Dermis microvascular lymphatic vessel endothelial cell (primary cell): ENCODE measurements at places on chromosomes 11 and 22.

GRCh38 chr11:16013649-16014275 is 342.6 kb downstream of the SOX6 start:
- DNase-seq = no peak

GRCh38 chr11:64713016-64713707 is 9.8 kb downstream of the NRXN2 start:
- DNase-seq = peak; percentile 81

DNA sequence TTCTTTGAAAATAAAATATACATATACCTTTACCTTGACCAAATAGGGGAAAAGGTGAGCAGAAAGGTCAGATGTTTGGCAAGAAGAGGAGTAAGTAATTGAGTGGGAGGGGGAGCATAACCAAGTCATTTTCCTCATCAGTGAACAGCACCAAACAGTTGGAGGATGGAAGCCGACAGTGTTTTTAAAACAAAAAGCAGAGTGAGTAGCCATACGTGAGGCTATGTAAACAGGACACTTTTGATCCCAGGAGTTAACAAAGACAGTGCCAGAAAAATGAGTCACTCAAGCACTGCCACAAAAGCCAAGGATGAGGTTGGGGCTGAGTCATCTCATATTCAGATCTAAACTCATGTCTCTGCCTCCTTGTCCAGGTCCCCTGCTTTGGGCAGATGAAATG is 734.7 kb downstream of the KCNA4 start:
- peak; percentile 90 for DNase-seq

DNA sequence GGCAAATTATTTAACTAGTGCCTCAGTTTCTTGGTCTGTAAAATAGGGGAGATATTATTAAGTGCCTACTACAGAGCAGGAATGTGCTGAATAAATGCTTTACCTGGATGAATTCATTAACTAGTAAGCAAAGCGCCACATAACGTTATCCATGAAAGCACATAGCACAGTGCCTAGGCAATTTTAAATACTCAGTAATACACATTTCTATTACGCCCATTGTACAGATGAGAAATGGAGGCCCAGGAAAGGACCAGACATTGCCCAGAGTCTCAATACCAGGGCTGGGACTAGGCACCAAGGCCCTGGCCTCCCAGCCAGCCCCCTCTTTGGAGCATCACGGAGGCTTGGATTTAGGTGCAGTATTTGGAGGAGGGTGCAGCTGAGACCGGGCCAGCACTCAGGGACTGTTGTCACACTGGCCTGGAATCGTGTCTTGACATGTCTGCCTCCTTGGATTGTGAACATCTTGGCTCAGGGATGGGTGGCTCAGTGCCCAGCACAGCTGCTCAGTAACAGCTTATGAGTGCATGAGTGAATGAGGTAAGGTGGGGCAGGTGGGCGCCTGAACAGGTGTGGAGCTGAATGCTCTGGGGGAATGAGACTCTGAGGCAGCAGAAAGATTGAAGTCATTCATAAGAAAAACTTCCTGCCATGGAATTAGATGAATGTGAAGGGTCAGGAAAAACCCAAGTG is 42.1 kb upstream of the TPBGL start:
- DNase-seq = no peak

- DNase-seq = no peak
Measured at GRCh38 chr11:125605417-125605816, 12.8 kb downstream of the STT3A start.

DNA sequence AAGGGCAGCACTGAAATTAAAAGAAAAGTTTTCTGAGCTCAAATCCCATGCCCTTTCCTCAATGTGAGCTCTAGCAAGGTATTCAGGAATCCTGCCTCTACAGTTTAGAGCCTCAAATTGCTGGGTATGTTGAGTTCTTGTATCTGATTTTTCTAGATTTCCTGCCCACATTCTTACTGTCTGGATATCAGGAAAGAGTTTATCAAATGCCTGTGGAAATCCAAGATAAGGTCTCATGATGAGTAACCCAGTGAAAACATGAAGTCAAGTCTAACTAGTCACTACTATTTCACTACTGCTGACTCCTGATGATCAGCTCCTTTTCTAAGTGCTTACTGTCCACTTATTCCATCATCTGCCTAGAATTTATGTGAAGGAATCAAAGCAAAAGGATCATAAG is 29.8 kb downstream of the LIMK2 start:
- no peak for DNase-seq

DNA sequence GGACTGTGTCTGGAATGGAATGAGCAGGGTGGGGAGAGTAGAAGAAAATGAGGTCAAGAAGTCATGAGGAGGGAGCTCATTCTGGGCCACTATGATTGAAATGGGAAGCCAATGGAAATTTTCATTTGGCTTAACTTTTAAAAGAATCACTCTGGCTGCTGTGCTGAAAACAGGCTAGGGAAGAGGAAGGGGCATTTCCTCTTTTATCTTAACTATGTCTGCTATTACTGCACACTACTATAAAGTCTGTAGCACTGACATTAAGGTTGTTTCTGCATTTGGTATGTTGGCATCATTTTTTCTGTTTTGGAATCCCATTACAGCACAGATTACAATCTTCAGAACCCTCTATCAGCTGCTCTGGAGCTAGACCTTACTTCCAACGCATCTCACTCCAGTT is 8.2 kb downstream of the PATL1 start:
- DNase-seq = no peak

GRCh38 chr22:36768141-36768540 is 7.8 kb downstream of the IFT27 start:
- no peak for DNase-seq

DNA sequence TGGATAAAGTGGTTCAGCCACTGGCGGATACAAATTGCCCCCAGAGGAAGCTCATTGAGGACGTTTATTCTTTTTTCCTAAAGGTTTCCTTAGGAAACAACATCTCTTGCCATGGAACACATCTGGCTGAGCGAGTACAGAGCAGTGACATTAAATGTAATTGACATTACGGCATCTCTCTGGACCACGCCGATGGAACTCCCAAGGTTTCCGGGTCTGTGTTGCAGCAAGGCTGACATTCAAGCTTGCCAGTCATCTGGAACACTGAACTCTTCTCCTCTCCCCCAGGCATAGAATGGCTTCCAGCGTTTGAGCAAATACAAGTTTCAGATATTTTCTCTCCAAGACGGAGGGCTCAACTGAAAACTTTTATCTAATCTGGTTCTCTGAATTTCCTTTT is 42.1 kb downstream of the CLMP start:
- DNase-seq = no peak

DNA sequence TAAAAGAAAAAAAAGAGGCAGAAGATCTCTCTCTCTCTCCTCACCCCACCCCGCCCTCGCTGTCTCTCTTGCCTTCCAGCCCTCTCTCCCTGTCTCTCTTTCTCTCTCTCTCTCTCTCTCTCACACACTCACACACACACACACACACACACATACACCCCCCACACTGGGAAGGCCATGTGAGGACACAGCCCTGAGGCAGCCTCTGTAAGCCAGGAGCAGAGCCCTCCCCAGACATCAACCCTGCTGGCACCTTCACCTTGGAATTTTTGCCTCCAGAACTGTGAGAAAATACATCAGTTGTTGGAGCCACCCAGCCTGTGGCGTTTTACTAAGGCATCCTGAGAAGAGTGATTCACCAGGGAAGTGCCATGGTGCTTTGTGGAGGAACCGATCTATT is 14.7 kb downstream of the APOL3 start:
- DNase-seq = no peak

- peak; percentile 86 for DNase-seq
Measured at GRCh38 chr11:128069665-128070064, 517.7 kb downstream of the ETS1 start.

GRCh38 chr11:69368119-69368880 is 74.3 kb downstream of the MYEOV start:
- no peak for DNase-seq

DNA sequence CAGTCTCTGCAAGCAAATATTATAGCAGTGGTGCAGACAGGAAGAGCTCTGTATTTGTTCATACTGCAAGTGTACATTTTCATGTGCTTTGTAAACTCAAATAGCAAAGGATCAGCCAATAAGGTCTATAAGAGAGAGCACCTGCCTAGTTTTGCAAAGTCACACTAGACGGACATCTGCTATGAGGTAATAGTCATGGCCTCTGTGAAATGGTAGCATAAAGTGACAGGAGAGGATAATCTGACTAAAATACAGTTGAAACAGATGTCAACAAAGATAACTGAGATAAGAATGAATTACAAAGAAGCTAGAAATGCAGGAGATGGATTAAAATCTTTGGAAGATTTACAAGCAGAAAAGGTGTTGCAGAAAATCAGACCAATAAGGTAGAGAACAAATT is 70.6 kb upstream of the SPON1 start:
- DNase-seq = no peak

DNA sequence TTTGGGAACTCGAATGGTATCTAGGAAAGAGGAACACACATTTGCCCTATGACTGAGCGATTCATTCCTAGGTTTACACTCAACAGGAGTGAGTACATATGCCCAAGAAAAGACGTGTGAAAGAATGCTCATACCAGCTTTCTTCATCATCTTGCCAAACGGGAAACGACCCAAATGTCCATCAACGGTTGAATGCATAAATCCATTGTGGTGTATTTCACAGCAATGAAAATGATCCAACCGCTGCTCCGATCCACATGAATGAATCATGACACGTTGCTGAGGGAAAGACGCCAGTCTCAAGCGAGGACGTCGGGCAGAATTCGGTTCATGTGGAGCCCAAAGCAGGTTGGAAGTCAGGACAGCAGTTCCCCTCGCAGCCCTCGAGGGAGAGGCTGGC is 71.5 kb downstream of the CYTH4 start:
- no peak for DNase-seq

- DNase-seq = no peak
Measured at GRCh38 chr22:47062126-47062525, 299.7 kb downstream of the TBC1D22A start.

- DNase-seq = peak; percentile 24
Measured at GRCh38 chr22:19714312-19715187, at the start of gene SEPTIN5. TSS of gene SEPTIN5 (plus strand) at chr22:19714503. CDS start at chr22:19714589, 86 bp downstream.

- no peak for DNase-seq
Measured at GRCh38 chr11:68275721-68276507, 4.1 kb upstream of the C11orf24 start.

DNA sequence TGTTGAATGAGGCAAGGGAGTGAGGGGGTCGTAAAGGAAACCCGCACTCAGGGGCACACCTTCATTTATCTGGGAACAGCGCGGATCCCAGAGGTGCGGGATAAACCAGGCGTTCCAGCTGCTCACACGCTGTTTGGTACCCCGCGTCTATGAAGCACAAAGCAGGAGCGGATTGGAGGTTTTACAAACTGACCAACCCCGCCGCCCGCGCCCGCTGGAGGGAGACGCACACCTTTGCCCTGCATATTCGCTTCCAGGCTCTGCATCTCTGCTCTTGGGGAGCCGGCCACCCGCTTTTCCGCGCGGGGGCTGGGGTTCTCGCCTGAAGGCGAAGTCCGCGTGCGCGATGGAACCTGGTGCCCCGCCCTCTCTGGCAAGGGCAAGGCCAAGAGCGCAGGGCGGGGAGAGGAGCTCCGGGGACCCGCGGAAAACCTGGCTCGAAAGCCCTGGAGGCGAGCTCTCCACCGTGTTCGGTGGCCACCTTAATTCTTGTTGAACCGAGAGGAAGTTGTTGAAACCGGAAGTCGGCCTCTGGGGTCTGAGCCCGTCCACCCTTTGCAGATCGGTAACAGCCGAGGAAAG is 6.8 kb upstream of the ALX4 start:
- no peak for DNase-seq

DNA sequence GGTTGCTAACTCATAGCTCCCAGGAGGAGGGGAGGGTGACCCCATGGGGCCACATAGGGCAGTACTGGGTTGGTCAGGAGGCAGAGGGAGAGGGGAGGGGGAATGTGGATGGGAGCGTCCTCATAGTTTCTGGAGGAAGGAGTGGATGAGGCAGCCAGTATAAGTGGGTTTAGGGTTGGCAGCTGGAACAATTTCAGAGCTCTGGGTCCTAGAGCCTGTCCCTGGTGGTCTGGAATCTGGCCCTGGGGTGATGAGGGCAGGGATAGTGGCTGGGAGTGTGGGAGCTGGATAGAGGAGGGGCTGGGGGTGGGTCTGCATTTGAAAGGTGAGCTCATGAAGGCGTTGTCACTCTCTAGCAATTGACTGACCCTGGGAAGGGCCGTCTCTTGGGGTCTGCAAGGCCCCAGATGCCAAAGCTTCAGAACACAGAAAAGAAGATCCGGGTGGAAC is 5.3 kb upstream of the MRGPRG start:
- no peak for DNase-seq

DNA sequence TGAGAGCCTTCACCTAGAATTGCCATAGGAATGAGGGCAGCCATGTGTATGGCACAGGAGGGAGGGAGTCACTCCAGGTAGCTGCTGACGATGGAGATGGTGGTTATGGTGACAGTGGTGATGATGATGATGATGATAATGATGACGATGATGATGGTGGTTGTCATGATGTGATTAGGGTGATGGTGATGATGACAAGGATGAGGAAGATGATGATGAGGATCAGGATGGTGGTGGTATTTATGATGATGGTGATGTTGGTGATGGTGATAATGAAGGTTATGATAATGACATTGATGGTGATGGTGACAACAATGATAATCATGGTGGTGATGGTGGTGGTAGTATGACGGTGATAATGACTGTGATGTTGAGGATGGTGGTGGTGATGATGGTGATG is 1130.5 kb downstream of the BRD1 start:
- DNase-seq = no peak
